ENCODE measurements at places on chromosomes 11 and 22. TPM values are rescaled to one million over a fixed set of nuclear protein-coding genes. Genes with fewer than 3 reads are reported as not detected.

Gene CASP1
- not detected for total RNA-seq

Gene CARD16
- total RNA-seq: not detected

Gene HTATIP2
- total RNA-seq: 17.8 TPM

- H3K4me1 ChIP-seq: peaks cover 8% of the 10 kb centered on the region
- no peak for DNase-seq
- no peak overlapping the region for H3K4me3 ChIP-seq
Observed at GRCh38 chr11:31712851-31713250, 98.3 kb downstream of the PAX6 start.

DNA sequence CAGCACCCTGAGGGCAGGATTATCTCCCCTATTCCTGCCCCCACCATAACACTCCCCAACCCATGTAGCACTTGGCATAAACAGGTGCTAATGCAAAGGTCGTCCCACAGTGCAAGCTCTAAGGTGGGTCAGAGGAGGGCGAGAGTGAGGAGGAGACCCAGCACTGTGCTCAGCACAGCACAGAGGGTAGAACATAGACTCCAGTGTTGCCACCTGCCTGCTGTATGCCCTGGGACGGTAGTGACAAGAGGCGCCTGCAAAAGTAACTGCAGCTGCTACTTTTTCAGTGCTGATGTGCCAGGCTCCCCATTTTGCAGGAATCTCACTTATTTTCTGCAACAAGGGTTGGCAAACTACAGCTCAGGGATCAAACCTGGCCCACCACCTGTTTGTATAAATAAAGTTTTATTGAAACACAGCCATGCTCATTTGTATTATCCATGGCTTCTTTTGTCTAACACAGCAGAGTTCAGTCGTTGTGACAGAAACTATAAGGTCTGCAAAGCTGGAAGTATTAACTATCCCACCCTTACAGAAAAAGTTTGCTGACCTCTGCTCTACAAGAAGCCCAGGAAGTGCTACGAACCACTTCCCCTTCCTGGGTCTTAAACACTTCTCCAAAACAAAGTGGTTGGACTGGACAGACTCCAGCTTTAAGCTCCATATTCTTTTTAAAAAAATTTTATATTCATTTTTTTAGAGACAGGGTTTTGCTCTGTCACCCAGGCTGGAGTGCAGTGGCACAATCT, 16.9 kb upstream of the CDC42BPG start:
- H3K4me1 ChIP-seq: peaks cover 41% of the 10 kb centered on the region
- H3K27me3 ChIP-seq: no peaks in the 10 kb centered on the region
- H3K4me3 ChIP-seq: no peak overlapping the region
- no peak overlapping the region for H3K27ac ChIP-seq
- no peak for DNase-seq

- peaks cover 2% of the 10 kb centered on the region for H3K27me3 ChIP-seq
- H3K27ac ChIP-seq: no peak overlapping the region
- H3K36me3 ChIP-seq: no peaks in the 10 kb centered on the region
Observed at GRCh38 chr22:30481711-30482110, 9.9 kb upstream of the SEC14L3 start.

DNA sequence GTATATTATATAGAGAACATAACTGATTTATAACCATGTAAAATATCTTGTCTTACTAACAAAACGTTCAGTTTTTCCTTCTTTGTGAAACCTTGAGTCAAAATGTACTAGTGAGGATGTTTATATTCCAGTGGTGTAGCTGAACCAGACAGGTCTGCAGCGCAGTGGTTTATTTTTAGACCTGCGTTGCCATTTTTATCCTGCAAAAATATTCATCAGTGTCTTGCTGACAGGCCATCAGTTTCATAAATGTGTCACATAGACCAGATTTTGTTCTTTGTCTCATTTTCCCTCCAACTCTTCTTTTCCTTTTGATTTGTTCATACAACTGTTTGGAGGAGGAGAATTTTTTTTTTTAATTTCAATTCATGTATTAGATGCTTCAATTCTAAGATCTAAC, 43.1 kb downstream of the HSD17B12 start:
- H3K4me1 ChIP-seq: no peaks in the 10 kb centered on the region
- H3K36me3 ChIP-seq: peaks cover 27% of the 10 kb centered on the region
- no peak overlapping the region for H3K4me3 ChIP-seq
- H3K27ac ChIP-seq: no peak overlapping the region

GRCh38 chr11:70883973-70884623, 368.3 kb downstream of the SHANK2 start:
- H3K4me1 ChIP-seq: peaks cover 28% of the 10 kb centered on the region
- no peak overlapping the region for H3K4me3 ChIP-seq
- H3K27me3 ChIP-seq: no peaks in the 10 kb centered on the region
- H3K36me3 ChIP-seq: peaks cover 2% of the 10 kb centered on the region

DNA sequence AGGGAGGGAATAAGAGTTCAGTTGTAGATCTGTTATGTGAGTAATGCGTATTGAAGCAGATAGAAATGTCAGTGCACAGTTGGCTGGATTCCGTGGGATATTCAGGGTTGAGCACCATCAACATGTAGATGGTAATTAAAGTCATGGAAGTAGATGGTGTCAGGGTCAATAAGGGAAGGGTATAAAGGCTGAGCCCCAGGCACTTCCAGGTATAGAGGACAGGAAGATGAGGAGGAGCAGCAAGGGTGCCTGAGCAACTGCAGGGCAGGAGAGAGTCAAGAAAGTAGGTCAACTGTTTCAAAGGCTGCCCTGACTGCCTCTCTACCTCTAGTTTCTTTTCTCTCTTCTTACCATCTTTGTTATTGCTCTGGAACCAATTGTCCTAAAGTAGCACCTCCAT, 85.9 kb downstream of the MICAL2 start:
- no peaks in the 10 kb centered on the region for H3K27me3 ChIP-seq
- no peak overlapping the region for H3K4me3 ChIP-seq
- peaks cover 15% of the 10 kb centered on the region for H3K4me1 ChIP-seq
- no peak overlapping the region for H3K27ac ChIP-seq
